ENCODE measurements at places on chromosomes 4 and X. TPM values are rescaled to one million over a fixed set of nuclear protein-coding genes. Genes with fewer than 3 reads are reported as not detected.
A peak's percentile ranks its signal among the peaks of the same experiment; 100 is the strongest.

The NCAPG gene
- 54.1 TPM for total RNA-seq

The MYL5 gene
- total RNA-seq, result 1.2 TPM

The UGT8 gene
- total RNA-seq, result not detected

The NPFFR2 gene
- not detected for total RNA-seq

The ZNF630 gene
- total RNA-seq, result 0.58 TPM

DNA sequence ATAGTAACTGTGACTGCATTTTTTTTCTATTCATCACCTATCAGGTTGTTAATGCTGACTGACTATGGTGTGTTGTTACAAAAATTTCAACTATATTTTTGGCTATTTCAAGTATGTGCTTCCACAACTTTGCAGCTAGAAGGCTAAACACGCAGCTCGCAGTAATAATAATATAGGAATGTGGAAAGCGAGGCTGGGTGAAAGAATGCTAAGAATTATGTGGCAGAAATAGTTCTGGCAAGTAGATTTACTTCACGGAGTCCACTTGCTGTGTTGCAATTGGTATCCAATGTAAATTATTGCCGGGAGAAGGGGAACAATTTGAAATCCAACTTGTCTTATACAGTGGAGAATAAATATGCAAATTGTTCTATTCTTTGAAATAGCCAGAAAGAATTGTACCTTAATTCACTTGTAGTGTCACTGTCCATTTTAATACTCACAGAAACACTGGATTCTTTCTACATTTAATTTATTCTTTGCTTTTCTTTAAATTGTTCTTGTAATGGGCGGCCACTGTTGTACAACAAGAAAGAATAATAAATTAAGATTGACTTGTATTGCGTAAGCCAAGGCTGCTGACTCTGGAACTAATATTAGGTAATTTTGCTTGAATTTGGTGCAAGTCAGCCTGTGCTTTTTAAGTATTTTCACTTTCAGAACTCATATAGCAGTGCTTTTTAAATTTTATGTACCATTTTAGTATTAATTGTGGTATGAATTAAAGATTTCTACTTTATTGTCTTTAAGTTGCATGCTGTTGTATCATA, 154.9 kb downstream of the FRMPD4 start:
- peak; percentile 2 for DNase-seq

- no peak for DNase-seq
These were observed 6.4 kb downstream of the FOXP3 start for GRCh38 chrX:49257846-49258748.

GRCh38 chr4:16157609-16158503, 68.4 kb downstream of the TAPT1 start:
- no peak for DNase-seq

- no peak for DNase-seq
These were observed 1.2 kb downstream of the GPC3 start for GRCh38 chrX:133983974-133984845.

DNA sequence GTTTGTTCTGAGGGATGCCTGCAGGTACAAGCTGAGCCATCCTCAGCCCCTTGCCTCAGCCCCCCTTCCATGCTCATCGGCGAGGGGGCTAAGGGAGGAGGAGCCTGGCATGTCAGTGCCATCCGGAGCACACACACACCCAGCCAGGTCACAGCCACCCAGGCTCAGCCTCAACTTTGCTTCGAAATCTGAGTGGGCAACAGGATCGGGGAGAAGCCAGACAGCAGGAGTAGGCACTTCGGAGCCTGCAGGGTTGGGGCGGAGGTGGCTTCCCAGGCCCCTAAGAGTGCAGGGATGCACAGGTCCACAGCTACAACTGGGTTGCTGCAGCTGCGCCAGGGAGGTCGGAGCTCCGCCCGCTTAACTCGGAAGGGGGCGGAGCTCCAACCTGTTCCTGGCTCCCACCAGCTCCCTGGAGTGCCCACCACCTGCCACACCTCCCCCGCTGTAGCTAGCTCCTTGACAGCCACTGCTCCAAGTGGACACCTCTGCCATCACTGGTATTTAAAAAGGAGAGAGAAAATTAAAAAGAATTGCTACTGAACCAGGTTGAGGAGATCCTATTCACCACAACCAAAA, 192.9 kb upstream of the GALNT7 start:
- DNase-seq, result no peak

GRCh38 chrX:75155447-75155826, 646 bp downstream of the ABCB7 start:
- DNase-seq, result no peak

GRCh38 chr4:157819693-157820464, 352.9 kb downstream of the GASK1B start:
- no peak for DNase-seq

DNA sequence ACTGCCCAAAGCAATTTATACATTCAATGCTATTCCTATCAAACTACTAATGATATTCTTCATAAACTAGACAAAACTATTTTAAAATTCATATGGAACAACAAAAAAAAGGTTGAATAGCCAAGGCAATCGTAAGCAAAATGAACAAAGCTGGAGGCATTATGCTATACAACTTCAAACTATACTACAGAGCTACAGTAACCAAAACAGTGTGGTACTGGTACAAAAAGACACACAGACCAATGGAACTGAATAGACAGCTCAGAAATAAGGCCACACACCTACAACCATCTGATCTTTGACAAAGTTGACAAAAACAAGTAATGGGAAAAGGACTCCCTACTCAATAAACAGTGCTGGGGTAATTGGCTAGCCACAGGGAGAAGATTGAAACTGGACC, 67.0 kb downstream of the FGF16 start:
- no peak for DNase-seq

- DNase-seq, result no peak
These were observed 45.7 kb upstream of the HMX1 start for GRCh38 chr4:8917321-8917811.
